ENCODE measurements at places on chromosomes 6 and 20.

GRCh38 chr6:69936674-69937363, 70.5 kb downstream of the COL19A1 start:
- no peak overlapping the region for H3K4me3 ChIP-seq
- H3K27ac ChIP-seq = no peak overlapping the region
- H3K27me3 ChIP-seq = no peaks in the 10 kb centered on the region
- no peak for DNase-seq

GRCh38 chr20:53070706-53071392, 98.7 kb downstream of the TSHZ2 start:
- H3K36me3 ChIP-seq = no peaks in the 10 kb centered on the region
- H3K27me3 ChIP-seq = peaks cover 4% of the 10 kb centered on the region
- H3K4me3 ChIP-seq = no peak overlapping the region
- H3K27ac ChIP-seq = no peak overlapping the region
- DNase-seq = no peak

DNA sequence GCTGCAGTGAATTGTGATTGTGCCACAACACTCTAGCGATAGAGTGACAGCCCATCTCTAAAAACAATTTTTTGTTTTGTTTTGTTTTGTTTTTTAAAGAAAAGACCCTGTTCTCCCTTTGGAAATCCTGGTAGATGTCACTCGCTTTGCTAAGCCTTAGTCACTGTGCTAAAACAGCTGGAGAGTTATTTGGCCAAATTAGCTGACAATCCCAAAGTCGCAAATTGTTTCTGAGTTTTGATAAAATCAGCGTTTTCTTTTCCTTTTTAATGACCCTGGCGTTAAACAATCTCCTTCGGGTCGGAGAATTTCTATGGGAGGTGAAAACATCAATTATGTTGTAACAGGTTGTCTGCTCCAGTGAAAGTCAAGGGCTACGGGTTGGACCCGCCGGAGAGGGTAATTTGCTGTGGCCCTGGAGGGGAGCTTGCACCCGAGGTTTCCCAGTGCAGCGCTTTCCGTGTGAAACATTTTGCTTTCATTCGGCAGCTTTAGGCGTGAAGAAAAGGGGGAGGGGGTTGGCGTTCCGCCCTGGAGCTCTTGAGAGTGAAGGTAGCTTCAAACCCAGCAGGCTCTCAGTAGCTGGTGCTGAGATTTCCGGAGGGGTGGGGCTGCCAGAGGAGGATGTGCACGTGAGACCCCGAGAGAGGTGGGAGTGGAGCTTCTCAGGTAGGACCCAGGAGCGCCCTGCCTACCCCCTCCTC, 296.6 kb downstream of the PHACTR1 start:
- H3K27me3 ChIP-seq = peaks cover 45% of the 10 kb centered on the region
- H3K27ac ChIP-seq = no peak overlapping the region
- H3K36me3 ChIP-seq = no peaks in the 10 kb centered on the region
- DNase-seq = no peak

- no peak overlapping the region for H3K27ac ChIP-seq
- H3K4me1 ChIP-seq = no peaks in the 10 kb centered on the region
- H3K27me3 ChIP-seq = no peaks in the 10 kb centered on the region
- H3K36me3 ChIP-seq = no peaks in the 10 kb centered on the region
- no peak for DNase-seq
These were observed 21.7 kb upstream of the MYLIP start for GRCh38 chr6:16106991-16107787.

DNA sequence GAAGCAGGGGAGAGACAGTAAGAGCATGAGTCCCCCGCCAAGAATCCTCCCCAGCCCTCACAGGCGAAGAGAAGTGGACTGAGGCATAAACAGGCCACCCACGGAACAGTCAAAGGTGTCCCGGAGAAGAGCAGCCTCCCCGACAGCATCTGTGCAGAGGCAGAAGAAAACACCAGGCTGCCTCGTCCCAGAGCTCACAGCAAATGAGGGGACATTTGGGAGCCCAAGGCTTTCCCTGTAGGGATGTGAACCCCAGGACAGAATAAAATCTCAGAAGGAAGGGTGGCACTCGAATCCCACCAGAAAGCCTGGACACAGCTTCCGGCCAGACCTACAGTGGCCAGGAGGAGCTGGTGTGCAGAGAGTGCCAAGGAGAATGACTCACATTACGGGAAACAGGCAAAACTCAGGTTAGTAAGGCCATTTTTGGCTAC, 90.4 kb downstream of the DLL1 start:
- DNase-seq = no peak
- no peak overlapping the region for H3K27ac ChIP-seq
- H3K4me1 ChIP-seq = no peaks in the 10 kb centered on the region
- no peak overlapping the region for H3K4me3 ChIP-seq
- H3K27me3 ChIP-seq = peaks cover 2% of the 10 kb centered on the region

DNA sequence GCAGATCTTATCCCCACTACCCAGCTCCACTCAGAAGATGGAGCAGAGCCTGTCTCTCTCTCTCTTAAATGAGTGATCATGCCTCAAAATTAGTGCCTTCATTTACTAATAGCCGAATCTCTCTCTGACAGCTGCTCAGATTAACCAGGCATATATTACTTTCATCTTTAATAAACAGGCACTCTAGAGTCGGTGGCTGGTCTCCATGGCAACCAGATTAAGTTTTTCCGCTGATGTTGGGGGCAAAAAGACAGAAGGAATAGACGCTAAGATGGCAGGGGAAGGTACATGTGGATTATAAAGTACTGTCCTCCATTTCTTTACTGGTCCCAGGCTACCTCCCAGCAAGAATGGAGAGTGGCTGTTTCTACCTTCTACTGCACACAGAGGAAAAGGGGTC, 121.6 kb downstream of the QRSL1 start:
- no peaks in the 10 kb centered on the region for H3K27me3 ChIP-seq
- no peak overlapping the region for H3K27ac ChIP-seq
- no peak for DNase-seq
- no peak overlapping the region for H3K4me3 ChIP-seq
- no peaks in the 10 kb centered on the region for H3K4me1 ChIP-seq

DNA sequence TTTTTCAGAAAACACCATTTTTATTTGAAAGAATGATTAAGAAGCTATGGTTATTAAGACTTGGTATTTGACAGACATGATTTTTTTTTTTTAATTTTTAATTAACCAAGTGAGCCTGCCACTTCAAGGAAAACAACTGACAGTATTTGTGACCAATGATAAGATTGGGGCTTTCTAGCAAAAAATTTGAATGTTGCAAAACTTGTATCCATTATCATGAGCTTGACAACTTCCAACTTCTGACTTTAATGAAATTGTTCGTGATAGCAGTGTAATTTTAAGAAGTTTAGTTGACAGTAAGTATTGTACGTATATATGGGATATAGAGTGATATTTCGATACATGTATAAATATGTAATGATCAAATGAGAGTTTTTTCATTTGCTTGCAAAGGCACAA, 21.6 kb upstream of the POM121L2 start:
- peaks cover 7% of the 10 kb centered on the region for H3K4me1 ChIP-seq
- DNase-seq = no peak
- H3K36me3 ChIP-seq = no peaks in the 10 kb centered on the region
- H3K27me3 ChIP-seq = peaks cover 2% of the 10 kb centered on the region
- H3K27ac ChIP-seq = no peak overlapping the region

GRCh38 chr20:19382386-19383340, 170.2 kb downstream of the SLC24A3 start:
- H3K4me3 ChIP-seq = no peak overlapping the region
- no peaks in the 10 kb centered on the region for H3K4me1 ChIP-seq
- H3K36me3 ChIP-seq = no peaks in the 10 kb centered on the region
- no peak overlapping the region for H3K27ac ChIP-seq
- H3K27me3 ChIP-seq = no peaks in the 10 kb centered on the region

- peaks cover 8% of the 10 kb centered on the region for H3K4me1 ChIP-seq
- H3K27ac ChIP-seq = no peak overlapping the region
- no peak overlapping the region for H3K4me3 ChIP-seq
- peaks cover 12% of the 10 kb centered on the region for H3K36me3 ChIP-seq
- no peak for DNase-seq
These were observed 80.7 kb upstream of the NEDD9 start for GRCh38 chr6:11313207-11313606.

Data from CD4-positive, alpha-beta T cell (primary cell).